Mesothelial cell of epicardium (in vitro differentiated cells): ENCODE measurements at places on chromosomes 1 and 21. TPM values are rescaled to one million over a fixed set of nuclear protein-coding genes. Genes with fewer than 3 reads are reported as not detected.

DNA sequence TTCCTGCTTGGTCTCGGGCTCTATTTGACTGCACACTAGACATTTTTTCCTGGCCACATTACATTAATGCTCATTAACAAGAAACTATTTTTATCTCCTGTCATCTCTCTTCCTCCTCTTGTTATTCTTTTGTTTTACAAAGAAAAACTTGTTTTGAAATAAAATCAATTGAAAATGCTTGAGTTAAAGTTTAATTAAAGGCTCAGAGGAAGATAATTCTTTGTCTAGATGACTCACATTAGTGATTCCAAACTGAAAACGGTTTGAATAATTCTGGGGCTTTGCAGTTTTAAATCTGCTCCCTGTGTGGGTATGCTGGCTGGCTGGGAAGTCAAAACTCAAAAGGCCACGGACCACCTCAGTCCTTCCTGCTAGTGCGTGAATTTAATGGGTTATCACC is 29.6 kb downstream of the RGS5 start:
- no peak for DNase-seq

- no peak for DNase-seq
Observed at GRCh38 chr1:74467786-74468377, 44.5 kb downstream of the LRRC53 start.

- no peak for DNase-seq
Observed at GRCh38 chr1:102693345-102693744, 415.0 kb downstream of the COL11A1 start.

GJA9 gene
- total RNA-seq: not detected in 3 replicates

ASTN1 gene
- 3.9 to 4.4 TPM (median 4.0 TPM) in 3 replicates for total RNA-seq

DNA sequence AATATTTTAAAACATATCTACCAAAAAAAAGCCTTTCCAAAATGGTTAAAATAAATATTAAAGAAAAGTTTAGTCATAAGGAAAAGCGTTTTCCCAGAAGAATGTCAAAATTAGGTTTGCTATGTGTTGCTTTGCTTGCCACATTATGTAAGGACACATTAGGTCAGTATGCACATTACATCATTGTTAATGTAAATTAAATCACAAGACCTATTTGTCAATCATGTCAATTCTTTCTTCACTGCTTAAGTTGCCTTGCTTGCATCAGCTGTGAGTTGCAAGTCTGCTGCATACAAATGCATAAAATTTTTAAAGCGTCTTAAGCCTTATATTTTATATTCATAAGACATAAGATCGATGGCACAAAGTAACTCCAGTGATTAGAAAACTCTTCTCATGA is 448.9 kb downstream of the PCP4 start:
- DNase-seq: no peak

DNA sequence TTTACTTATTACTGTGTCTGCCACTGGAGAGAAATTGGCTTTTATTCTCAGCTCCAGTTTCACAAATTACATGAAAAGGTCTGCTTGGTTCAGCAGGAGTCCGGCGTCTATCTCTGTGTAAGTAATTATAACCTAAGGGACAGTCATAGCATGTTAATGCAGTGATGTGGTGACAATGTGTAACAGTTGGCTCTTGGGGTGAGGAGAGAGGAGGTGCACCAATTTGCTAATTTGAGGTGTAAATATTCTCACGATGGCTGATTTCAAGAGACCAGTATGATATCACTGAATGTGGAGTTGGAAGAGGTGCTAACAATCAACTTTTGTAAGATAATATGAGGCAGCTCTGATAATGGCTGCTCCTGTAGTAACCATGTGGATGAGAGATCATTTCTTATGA is 86.1 kb downstream of the CTH start:
- no peak for DNase-seq

KCNA10 gene
- total RNA-seq: not detected in 3 replicates

GRCh38 chr1:151309811-151310323 is 17.3 kb downstream of the PI4KB start:
- DNase-seq: no peak

DNA sequence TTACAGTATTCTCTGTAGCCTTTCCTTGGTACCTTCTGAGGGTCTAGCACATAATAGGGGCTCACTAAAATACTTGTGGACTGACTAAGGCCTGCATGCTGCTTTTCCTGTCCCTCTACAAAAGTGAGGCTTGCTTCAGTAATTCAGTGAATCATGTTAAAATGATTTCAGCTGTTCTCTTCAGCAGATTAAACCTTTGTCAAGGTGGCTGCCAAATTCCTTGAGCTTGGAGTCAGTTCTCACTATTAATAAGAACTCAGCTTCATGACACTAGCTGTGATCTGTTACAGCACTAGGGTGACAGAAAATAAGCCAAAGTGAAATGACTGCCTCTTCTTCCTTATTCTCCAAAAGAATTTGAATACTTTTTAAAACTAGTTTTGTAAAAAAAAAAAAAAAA is 128.8 kb downstream of the KCNN3 start:
- DNase-seq: no peak

- DNase-seq: no peak
Observed at GRCh38 chr1:56355422-56355821, 223.9 kb downstream of the PLPP3 start.

GRCh38 chr1:18470671-18471355 is 9.9 kb upstream of the KLHDC7A start:
- no peak for DNase-seq

DNA sequence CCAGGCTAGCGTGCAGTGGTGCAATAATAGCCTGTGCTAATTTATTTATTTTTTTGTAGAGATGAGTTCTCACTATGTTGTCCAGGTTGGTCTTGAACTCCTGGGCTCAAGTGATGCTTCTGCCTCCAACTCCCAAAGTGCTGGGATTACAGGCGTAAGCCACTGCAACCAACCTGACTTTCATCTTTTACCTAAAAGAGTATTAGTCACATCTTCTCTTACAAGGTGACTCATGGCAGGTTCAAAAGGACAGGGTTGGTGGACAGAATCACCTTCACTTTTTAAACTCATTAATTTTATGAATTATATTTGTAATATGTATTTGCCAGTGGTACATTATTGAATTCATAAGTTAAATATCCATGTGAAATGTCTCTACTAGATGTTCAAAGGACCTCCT is 18.1 kb downstream of the JAM2 start:
- DNase-seq: no peak
